AG09319 (cell line): ENCODE measurements at places on chromosomes 1 and 21.

- no peak for DNase-seq
Measured at GRCh38 chr1:32390904-32391870, 3.1 kb downstream of the BSDC1 start.

DNA sequence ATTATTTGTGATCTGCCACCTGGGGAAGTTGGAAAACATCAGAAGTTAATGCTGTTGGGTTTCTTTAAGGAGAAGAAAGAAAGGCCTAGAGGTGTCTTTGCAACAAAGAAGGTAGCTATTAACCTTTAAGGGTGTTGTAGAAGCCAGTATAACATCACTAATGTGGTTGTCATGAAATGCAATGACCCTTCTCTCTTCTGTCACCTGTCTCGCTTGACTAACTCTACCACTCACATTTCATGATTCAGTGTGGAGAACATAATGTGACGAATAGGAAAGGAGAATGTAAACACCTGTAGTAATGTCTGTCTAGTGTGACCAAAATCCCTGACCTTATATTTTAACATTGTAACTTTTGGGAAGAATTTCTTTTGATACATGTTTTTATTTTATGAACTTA lies 211.7 kb upstream of the UBE2U start:
- no peak for DNase-seq

- peak; percentile 55 for DNase-seq
Measured at GRCh38 chr21:41993744-41994143, 16.4 kb downstream of the ZBTB21 start.

DNA sequence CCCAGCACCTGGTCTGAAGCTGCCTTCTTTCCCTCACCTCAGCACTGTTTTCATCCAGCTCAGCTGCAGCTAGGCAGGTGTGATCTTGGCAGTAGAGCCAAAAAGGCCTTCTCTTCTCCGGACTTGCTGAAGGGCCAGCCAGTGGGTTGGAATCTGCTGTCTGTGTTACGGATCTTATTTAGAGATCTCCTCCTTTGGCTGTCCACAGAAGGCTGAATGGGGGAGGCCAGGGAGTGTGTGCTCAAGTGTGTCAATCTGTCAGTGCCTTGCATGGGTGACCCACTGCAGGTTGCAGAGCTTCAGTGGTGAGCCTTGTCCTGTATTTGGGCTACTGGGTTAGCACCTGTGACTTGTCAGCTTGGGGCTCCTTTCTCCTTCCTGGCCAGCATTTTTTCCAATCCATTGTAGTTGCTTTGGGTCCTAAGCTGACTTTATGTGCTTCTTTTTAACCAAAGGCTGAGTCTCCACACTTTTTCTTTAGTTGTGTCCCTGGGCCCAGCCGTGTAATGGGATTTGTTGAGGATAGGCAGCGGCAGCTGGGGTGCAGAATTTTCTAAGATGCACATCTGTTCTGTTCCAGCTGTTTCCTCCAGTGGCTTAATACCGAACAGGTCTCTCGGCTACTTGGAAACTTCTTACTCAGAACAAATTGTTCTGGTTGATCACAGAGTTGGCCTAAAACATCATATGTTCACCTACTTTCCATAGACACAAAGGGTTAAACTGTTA lies 126.8 kb downstream of the PEX14 start:
- no peak for DNase-seq

DNA sequence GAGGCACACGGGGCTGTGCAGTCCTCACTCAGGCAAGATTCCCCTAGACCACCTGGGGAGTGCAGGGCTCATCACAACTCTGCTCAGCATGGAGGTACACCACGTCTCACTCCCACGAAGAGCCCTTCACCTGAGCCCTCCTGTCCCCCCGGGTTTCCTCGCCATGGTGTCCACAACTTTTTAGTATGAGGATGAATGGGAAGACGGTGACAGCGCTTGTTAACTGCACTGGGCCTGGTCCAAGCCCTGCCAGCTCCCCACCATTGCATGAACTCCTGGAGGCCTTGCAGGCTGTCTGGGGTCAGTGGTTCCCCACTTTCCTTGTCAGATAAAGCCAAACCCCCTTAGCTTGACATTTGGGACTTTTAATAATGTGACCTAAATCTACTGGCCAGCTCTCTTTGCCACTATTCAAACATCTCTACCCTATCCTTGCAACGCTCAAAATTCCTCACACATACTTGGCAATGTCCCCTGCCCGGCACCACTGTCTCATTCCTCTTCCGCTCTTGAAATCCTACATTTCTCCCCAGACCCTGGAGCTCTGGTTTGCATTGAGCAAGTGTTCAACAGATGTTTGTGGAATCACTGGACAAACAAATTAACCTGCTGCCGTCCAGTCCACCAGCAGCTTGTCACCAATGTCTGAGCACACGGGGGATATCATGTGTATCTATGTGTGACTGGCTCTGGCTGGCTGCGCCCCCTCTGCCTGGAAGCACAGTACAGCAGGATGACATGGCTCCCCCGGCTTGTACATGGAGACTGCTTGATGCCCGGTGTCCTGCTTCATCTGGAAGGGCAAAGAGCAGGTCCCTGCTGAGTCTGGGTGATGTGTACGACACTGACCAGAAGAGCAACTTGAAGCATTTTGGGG lies 11.2 kb downstream of the TMEM9 start:
- no peak for DNase-seq

DNA sequence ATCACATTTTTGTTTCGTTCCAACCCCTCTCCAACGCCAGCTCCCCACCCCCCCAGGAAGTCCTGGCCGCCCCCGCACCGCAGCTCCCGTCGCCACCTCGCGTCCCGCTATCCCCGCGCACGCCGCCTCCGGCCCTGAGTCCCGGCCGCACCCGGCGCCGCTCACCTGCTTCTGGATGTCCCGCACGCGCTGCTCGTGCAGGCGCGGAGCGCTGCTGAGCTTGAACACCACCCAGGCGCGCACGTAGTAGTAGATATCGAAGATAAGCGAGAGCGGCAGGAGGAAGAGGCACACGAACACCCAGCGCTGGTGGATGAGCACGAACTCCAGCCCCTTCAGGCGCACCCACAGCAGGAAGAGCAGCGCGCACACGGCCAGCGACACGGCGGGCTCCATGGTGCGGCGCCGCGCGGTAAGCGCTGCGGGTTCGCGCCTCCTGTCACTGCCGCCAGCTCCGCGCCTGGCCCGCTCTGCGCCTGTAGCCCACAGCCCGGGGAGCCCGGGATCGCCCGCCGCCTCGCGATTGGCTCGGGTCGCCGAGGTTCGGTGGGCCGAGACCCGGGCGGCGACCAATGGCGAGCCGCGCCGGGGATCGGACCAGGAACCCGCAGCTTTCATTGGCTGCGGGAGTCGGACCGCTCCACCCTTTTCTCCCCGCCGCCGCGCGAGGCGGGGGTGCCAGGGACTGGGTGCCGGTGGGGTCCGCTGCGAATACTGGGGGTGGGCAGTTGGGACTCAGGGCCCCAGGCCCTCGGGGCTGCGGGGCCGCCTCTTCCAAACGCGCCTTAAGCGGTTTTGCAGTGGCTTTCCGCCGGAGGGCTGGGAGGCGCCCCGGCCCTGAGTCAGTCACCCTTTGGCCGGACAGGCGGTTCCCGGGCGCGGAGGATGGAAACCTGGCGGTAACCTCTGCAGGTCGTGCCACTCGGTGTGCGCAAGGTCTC lies at the start of gene DHCR24:
Gene DHCR24 (minus strand): TSS at position 472 of the 941 bp plus-strand sequence. CDS start 76 bp downstream, at position 396.
- DNase-seq = peak; percentile 47

- no peak for DNase-seq
Measured at GRCh38 chr1:161207173-161207572, 5.0 kb downstream of the NDUFS2 start.

DNA sequence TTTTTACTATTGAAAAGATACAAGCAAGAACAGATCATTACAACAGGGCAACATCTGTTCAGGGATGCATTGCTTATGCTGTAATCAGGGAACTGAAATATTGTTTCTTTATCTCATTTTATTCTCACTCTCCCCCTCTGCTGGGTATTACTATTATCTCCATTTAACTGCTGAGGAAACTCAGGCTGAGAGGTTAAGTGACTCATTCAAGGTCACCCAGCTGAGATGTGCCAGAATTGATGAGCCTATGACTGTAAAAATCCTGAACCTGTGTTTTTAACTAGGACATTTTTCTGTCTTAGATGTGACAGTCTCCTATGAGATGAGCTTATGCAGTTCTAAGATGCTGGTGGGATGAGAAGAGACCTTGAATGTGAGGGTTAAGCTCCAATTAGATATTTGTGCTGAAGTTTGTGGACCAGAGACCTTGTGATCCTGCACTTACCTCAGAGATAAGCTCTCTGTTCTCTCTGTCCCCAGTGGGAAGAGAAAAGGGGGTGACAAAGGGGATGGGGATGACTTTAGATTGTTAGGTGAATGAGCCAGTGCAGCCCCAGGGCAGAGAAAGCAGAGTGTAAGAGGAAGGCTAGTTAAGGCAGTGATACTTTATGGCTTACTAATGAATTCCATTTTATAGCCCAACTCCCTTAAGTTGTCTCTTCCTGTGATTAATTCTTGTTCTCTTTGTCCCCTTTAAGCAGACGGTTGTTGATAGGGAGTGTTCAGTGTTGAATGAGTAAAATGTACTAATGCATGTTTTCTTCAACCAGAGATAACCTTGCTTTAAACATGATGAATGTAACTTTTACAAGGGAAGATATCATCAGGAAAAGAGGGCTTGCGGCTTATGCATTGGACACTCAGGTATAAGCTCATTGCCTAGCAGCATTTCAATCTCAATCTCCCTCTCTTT lies 111.4 kb downstream of the HLX start:
- no peak for DNase-seq

- DNase-seq = no peak
Measured at GRCh38 chr21:32392299-32392879, 423 bp downstream of the URB1 start.

DNA sequence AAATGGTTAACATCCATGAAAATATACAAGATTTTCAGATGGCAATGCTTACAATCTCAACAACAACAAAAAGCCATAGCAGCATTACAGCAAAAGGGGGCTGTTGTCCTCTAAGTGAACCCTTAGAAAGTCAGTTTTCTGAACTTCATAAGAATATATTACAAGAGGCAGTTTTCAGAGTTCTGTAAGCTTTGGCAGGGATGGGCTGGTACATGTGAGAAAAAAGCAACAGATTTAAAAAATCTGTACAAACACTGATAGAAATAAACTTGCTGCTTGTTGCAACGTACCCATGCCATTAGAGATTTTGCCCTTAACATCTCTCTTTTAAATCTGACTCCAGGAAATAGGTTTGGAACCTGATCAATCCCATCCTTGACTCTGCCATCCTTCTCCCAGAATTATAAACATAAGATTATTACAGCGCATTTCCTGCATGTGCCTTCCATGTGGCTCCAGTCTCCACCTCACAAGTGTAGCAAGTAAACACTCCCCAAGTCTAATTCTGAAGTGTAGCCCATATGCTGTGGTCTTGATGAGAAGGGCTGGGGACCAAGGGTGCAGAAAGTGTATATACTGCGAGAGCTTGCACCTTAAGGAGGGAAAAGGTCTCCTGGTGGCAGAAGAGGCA lies 101.4 kb upstream of the TSPAN2 start:
- peak; percentile 57 for DNase-seq

GRCh38 chr1:21332554-21333311 lies 42.5 kb upstream of the ECE1 start:
- DNase-seq = no peak

DNA sequence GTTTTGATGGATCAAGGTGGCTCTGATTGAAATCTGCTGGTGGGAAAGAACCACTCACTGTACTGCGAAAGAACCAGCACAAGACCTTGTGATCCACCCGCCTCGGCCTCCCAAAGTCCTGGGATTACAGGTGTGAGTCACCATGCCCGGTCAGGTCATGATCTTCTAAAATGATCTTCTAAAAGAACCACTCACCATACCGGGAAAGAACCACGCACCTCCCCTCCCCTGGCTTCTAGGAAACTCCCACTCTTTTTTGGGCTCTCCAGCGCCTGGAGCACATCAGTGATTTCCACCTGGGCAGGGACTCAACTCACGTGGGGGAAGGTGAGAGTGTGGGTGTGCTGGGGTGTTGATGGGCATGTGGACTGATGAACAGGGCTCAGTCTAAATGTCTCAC lies 7.9 kb upstream of the RAB7B start:
- no peak for DNase-seq

GRCh38 chr1:82704966-82705365 lies 904.2 kb downstream of the ADGRL2 start:
- no peak for DNase-seq

DNA sequence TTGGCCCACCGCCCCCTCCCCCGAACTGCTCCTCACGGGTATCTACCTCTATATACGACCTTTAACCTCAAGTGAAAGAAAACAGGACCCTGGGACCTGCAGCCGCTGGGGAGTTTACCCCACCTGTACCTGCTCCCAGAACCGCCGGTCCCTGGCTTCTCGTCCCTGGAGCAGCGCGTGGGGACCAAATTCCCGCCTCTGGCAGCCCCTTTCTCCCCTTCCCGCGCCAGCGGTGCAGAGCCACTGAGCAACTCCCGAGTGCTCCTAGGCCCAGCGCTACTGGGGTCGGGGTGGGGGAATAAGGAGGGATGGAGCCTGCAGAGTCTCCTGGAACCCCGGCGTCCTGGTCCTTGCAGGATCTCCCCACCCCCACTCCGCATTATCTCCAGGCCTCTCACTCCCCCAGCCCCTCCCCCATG lies 1.6 kb downstream of the SYT6 start:
- no peak for DNase-seq

DNA sequence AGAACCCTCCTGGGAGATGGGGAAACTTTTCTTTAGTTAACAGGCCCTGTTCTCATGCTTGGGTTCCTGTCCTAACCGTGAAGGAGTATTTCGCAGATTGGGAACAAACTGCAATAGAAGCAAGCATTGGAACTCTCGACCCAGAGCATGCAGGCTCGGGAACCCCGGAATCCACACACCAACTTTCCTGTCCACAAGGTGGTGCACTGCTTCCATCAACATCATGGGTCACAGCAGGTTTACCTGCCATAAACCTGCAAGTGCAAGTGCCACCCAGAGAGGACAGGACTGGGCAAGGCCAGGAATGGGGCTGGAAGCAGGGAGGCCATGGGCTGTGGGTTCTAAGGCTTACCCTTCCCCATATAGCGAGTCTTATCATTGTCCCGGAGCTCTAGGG lies 6.9 kb downstream of the ENO1 start:
- DNase-seq = no peak

GRCh38 chr1:15039017-15039648 lies 114.4 kb upstream of the TMEM51 start:
- no peak for DNase-seq

DNA sequence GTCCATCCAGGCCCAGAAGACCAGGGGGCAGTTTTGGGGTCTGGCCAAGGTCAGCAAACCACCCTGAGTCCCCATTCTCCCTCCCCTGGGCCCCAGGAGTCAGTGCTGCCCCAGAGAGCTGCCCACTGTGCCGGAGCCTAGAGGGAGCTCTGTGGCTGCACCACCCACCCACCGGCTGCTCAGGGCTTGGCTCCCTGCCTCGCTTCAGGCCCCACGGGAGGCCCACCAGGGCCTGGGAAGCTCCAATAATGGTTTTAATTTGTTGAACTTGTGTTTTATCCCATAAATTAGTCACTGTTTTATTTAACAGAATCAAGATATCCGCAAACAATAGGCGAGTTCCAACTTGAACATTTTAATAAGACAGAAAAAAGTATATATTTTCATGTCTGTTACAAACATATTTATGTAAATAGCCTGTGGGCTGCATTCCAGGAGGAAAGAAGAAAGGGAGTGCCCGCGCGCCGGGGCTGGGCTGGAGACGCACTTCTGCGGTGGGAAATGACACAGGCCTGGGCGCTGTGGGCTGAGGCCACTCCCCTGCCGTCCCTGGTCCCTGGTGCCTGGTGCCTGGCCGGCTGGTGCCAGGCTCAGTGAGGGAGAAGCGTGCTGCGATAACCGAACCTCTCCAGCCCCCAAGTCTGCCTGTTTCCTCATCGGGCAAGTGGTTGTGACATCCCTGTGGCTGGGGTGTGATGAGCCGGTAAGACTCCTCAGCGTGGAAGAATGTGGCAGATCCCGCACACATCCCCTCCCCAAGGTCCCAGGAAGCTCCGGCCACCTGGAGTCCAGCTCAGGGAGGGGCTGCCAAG lies 160.5 kb downstream of the PEX14 start:
- DNase-seq = no peak

- no peak for DNase-seq
Measured at GRCh38 chr1:160251011-160251410, 11.3 kb downstream of the DCAF8 start.
